Subcutaneous adipose tissue (tissue), 4 donors: ENCODE measurements at places on chromosomes 6 and 20. TPM values are rescaled to one million over a fixed set of nuclear protein-coding genes. Genes with fewer than 3 reads are reported as not detected.

RNF114 gene
- 193 TPM for total RNA-seq

PBOV1 gene
- not detected for total RNA-seq

C2 gene
- 47.3 TPM for total RNA-seq

COL9A3 gene
- not detected for total RNA-seq

ENPP1 gene
- 67.0 TPM for total RNA-seq
